Suppressor macrophage treated with lipopolysaccharide for 1 hour (primary cell): ENCODE measurements at places on chromosomes 3 and 15.
A peak's percentile ranks its signal among the peaks of the same experiment; 100 is the strongest.

DNA sequence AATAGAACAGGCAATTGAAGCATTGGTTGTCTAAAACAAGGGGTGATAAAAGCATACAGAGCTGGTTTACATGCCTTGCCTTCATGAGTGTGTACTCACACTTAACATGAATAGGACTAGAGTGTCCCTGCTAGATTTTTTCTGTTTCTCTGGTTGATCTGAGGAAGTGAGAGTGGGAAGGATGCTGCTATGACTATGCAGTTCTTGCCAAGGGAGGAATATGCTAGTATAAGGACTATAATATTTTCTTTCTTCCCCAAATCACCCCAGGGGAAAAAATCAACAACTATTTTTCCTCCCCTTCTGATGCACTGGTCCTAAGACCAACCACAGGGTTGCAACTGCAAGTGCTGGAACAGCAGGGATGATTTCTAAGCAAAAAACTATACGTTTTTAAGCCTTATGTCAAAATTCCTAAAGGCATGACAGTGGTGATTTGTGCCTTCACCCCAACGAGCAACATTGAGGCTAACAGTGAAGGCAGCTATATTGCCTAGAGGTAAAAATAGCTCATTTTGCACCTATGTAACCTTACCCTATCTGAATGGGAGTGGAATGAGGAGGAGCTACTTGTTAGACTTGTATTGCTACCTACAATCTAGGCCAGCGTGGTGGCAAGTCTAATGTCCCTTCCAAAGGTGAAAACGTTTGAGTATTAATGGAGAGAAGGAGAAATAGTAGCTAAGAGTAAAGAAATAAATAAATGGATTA lies 33.5 kb upstream of the USP8 start:
- DNase-seq: peak; percentile 58

GRCh38 chr15:57507111-57507510 lies 84.6 kb upstream of the MYZAP start:
- no peak for DNase-seq

GRCh38 chr3:45119824-45120358 lies 26.3 kb downstream of the CDCP1 start:
- DNase-seq: no peak

GRCh38 chr3:112856537-112856936 lies 9.9 kb upstream of the CD200R1L start:
- DNase-seq: peak; percentile 32

DNA sequence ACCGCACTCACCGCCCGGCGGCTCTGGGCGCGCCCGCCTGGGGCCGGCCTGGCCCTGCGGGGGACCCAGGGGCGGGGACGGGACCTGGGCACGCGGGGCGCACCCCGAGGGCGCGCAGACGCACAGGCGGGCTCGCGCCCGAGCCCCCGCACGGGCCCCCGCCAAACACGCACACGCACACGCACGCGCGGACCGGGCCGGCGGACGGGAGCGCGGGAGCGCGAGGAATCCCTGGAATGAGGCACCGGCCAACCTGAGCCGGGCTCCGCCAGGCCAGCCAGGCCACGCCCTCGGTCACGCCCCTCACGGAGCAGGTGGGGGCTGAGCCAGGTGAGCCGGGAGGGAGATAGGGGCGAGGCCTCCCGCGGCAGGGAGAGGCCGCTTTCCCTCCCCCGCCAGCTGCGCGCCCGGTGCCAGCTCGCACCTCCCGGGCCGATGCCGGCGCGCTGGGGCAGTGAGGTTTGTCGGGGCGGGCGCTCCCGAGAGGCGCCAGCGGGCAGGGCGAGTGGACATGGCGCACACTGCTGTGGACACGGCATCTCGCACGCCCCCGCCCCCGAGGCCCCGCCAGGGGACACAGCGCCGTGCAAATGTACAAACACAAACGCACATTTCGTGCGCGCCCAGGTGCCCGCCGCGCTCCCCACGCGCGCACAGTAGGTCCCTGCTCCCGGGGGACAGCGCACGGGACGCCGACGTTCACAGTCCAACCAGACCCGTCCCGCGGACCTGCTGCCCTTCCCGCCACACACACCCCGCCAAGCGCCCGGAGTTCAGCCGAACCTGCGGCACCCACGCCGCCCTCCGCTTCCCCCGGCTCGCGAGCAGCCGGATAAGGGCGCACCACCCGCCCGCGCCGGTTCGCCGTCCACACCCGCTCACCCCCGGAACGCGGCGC lies 75.9 kb upstream of the VGLL4 start:
- DNase-seq: peak; percentile 68

DNA sequence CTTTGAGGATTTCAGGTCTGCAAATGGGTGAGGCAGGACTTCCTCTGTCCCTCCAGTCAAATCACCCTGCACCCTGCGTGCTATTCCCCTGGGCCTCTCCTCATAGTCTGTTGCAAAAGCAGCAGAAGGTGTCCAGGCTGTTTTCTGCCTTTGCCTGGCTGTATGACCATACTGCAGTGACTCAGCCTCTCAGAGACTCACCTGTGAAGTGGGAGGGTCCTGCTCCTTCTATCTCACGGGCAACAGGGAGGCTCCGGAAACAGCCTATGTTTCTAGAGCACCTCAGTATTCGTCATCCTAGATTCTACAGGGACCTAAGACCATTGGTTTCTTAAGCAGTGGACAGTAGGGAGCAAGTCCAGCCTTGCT lies 216.4 kb downstream of the TLE3 start:
- DNase-seq: no peak
